ENCODE measurements at places on chromosomes 1 and 21. TPM values are rescaled to one million over a fixed set of nuclear protein-coding genes. Genes with fewer than 3 reads are reported as not detected.

Gene TEDDM1
- not detected for polyA plus RNA-seq

Gene F3
- polyA plus RNA-seq: 52.6 TPM

Gene C1orf226
- polyA plus RNA-seq: 1.0 TPM

Gene SERBP1
- polyA plus RNA-seq: 94.1 TPM

Gene PLEKHO1
- polyA plus RNA-seq: 41.3 TPM

Gene ASCL5
- polyA plus RNA-seq: not detected

Gene KCNJ15
- 0.18 TPM for polyA plus RNA-seq

Gene ASB17
- not detected for polyA plus RNA-seq

Gene ANXA9
- 0.21 TPM for polyA plus RNA-seq

Gene USP1
- 9.6 TPM for polyA plus RNA-seq

Gene WNT9A
- 0.85 TPM for polyA plus RNA-seq

Gene GBP4
- polyA plus RNA-seq: 1.2 TPM

GRCh38 chr1:238960071-238960470 lies 426.3 kb upstream of the CHRM3 start:
- no peak for DNase-seq

GRCh38 chr1:233224311-233224710 lies 71.2 kb downstream of the PCNX2 start:
- no peak for DNase-seq

GRCh38 chr1:9753121-9753531 lies 70.6 kb downstream of the CLSTN1 start:
- no peak for DNase-seq

DNA sequence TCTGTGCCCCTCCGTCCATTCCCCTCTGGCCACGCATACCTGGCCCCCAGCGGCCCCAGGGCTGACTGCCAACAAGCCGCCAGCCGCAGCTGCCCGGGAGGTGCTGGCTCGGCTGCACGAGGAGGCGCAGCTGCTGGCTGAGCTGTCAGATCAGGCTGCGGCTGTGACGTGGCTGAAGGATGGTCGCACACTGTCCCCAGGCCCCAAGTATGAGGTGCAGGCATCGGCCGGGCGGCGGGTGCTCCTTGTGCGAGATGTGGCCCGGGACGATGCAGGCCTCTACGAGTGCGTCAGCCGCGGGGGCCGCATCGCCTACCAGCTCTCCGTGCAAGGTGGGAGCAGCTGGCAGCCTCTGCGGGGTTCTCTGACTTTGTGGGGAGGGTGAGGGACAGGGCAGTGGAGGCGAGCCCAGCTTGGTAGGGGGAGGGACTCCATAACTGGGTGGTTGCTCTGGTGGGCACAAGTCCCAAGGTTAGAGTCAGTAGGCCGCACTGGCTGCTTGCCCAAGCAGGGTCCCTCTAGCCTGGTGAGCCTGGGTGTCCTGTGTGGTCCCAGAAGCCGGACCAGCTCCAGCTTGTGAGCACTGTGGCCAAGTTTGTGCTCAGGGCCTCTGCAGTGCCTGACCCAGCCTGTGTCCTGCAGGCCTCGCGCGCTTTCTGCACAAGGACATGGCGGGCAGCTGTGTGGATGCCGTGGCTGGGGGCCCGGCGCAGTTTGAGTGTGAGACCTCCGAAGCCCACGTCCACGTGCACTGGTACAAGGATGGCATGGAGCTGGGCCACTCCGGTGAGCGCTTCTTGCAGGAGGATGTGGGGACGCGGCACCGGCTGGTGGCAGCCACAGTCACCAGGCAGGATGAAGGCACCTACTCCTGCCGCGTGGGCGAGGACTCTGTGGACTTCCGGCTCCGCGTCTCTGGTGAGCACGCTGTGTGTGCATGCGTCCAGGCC lies 8.8 kb downstream of the OBSCN start:
- DNase-seq: no peak

DNA sequence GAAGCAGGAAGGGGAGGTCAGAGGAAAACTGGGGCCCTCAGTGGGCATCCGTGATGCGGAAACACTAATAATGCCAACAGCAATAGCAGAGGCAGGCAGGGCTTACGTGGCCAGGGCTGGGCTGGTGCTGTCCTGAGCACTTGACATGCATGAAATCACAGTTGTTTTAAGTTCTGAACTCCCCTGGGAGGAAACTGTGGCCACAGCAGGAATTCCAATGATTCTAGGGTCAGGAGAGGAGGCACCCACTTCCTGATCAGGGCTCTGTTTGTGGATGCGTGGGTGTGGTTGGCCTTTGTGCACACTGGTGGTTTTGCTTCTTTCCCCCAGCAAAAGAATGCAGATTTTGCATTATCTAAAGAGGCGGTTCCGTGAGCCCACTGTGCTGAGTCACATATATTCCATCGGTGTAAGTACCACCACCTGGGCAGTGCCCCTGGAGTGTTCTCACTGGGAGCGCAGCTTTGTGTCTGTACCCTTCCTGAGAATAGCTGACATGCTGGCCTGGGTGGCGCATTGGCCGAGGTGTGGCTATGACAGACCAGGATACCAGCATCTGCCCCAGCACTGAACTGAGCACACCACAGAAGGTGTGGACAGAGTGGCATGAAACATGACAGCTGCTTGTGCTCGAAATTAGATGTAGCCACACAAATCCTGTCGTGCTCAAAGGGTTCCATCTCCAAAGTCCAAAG lies 71.0 kb downstream of the PDE9A start:
- DNase-seq: peak; percentile 49

GRCh38 chr1:156676820-156677615 lies at the start of gene NES:
Gene NES, minus strand, starts transcription at chr1:156677407. Its CDS starts 143 bp downstream, at chr1:156677264.
- no peak for DNase-seq

DNA sequence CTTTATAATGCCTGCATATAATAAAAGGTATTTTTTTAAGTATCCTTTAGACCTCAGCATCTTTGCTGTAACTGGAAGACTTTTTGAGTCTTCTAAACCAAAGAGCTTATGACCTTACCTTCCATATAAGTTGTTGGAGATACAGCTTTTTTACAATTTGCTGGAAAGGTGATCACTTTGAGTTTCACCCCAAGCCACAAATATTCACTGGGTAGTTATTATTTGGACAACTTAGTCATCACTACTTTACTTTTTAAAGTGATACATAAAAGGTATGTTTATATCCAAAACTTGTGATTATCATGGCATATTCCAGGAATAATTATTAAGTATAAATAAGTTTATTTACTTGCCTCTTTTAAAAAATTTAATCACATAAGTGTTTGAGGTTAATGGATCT lies 246.7 kb upstream of the NRIP1 start:
- DNase-seq: no peak

DNA sequence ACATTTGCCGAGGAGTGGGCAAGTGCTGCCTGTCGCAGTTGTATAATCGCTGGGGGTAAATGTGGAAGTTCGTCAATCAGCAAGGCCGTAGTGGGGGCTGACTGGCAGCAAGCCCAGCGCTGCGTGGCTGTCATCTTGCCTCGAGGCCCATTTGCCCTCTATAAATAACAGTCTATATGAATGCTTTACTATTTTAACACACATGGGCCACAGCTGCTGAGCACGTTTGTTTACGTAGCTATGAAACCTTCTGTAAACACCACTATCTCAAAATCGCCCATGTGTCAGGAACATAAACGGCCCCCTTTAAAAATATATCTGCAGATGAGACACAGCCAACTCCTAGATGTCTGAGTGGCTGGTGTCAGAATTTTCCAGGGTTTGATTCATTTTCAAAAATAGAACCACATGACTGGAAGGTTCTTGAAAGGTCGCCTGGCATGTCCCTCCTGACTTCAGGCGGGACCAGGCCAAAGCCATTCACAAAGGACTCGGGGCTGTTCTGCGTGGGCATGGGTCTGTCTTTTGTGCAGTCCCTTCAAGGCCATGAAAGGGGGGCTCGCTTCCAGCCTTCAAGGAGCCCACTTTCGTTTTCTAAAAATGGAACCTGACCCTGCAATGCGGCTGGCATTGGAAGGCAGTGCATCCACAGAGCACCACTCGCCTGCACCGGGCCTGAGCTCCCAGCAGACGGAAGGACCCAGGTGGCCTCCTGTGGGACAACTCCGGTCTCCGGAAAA lies 205.5 kb downstream of the KCNJ6 start:
- no peak for DNase-seq

GRCh38 chr1:245336149-245336983 lies 181.6 kb downstream of the KIF26B start:
- no peak for DNase-seq

DNA sequence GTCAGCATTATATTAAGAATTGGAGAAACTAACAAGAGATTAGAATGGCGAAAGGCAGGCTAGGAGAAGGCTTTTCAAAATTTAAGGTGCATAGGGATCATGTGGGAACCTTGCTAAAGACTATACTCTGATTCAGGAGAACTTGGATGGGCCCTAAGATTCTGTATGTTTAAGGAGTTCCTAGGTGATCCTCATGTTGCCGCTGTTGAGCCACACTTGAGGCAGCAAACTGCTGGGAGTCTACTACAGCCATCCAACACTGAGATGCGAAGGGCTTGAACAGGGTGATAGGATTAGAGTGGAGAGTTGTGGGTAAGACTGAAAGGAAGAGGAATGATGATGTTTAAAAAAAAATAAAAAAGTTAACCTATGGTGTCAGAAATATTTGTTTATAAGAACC lies 1013.2 kb downstream of the MRPL39 start:
- DNase-seq: no peak

DNA sequence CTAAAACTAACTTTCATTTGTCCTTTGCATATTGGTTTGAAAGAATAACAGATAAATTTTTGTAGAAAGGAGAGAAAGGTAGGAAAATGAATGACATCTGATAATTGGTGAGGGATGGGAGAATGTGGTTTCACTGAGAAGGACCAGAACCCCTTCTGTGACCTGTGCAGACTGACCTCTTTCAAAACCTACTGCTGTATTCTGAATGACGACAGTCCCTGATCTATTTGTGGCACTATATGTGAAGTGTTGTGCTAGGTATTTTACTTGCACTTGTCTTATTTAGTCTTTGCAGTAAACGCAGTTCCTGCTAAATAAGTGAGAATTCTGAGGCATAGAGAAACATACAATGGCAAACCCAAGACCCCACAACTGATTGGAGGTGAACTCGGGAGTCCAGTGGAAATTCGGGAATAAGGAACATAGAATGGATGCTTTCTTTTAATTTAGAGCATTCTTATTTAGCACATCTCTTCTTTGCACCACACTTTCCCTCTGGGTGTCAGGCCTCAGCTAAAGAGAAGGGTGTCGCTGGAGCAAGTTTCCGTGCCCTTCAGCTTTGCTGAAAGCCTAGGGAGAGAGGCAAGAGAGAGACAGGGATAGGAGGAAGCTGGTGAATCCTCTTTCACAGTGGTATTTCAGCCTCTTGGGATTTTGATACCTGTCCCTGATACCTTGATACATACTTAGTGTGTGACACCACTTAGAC lies 230.2 kb downstream of the PAPPA2 start:
- no peak for DNase-seq

GRCh38 chr1:213335084-213335483 lies 284.0 kb downstream of the RPS6KC1 start:
- no peak for DNase-seq

DNA sequence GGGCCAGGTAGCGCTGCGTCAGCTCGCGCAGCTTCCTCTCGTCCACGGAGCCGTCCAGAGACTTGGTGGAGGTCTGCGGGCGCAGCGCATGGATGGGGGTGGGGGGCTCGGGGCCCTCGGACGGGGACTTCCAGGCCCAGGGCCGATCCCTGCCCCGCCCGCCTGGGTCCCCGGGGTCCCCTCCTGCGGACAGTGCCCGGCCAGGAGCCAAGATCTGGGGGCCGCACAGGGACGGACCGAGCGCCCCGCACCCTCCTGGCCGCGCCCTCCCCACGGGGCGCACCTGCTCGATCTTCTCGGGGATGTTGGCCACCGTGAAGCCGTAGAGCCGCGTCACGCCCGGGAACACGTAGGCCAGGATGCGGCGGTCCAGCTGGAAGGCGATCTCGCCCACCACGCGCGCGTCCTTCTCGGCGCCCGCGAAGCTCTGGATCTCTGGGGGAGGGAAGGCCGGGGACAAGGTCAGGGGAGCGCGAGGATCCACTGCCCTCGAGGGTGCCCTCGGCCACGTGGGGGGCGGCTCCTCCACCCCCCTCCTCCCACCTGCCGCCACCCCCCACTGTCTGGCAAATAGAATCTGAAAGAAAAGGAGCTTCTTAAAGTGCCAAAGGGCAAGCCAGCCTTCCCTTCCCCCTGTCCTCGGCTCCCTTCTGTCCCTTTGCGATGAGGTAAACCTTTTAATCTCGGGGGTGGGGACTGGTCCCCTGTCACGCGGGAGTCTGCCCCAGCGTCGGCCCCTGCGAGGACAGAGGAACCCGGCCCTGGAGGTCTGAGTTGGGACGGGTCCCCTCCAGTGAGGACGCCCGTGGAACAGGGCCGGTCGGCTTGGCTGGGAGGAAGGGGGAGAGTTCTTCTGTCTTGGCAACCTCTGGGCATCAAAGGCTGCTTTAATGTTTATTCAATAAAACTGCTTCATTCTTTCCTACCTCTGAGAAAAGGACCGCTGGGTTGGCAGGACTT lies 6.5 kb upstream of the FTCD start:
- no peak for DNase-seq

- DNase-seq: no peak
Measured at GRCh38 chr1:172818841-172819527, 160.1 kb downstream of the FASLG start.

DNA sequence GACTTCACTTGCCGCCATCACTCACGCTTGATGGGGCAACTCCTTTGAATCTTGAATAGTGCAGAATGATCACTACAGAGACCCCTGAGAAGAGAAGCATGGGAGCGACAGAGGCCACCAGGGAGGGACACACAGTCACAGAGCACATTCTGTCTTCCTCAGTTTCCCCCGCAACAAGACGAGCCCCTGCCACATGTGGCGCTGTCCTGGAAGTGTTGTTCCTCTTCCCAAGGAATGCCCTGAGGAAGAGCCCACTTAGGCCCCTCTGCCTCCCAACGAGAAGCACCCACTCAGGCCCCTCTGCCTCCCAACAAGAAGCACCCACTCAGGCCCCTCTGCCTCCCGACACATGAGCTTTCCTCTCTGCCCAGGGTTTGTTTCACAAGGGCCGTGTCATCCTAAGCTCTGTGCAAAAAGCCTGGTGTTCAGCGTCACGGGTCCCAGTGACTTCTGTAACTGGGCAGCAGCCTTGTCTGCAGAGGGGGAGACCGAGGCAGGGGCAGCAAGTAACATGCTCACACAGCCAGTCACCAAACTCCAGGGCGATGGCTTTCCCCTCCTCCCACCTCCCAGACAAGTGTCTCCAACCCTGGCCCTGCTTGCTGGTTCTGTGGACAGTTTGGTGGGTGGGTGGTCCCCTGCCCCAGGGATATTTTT lies 19.8 kb downstream of the SLC37A1 start:
- no peak for DNase-seq

GRCh38 chr1:184417916-184418315 lies 31.1 kb downstream of the C1orf21 start:
- DNase-seq: no peak

- no peak for DNase-seq
Measured at GRCh38 chr1:28592321-28593071, 431 bp downstream of the RAB42 start.

DNA sequence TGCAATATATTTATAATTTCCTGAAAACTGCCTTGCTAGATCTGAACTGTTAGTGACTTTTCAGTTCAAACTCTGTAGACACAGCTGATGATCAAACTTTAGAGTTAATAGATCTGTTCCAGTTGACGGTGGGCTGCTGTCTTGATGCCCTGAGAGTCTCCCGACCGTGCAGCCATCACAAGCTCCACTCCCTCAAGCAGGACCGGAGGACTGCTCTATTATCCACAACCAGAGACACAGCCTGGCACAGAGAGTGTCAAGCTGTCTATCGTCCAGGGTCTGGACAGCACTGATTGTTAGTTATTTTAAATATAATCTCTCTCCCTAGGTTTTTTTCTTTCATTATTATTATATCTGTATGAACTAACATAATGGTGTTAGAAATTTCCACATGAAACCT lies 8.0 kb downstream of the CHODL start:
- DNase-seq: no peak

Measured in BJ (cell line).